ENCODE measurements at places on chromosomes 1 and 21.

DNA sequence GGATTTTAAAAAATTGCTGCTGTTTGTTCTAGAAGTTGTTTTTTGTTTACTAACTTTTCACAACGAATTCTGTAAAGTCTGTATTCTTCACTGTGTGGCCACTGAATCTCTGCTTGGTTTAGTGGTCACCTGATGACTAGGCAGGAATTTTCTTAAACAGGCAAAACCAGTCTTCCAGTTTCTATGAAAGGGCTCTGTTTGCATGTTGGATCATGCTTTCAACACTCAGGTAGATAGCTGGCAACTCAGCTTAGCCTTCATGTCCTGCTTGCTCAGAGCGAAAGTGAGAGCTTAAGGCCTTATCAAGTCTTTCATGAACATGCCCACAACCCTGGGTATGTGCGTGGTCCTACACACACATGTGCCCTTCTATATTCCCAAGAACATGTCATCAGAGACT, 52.4 kb upstream of the CCDC190 start:
- DNase-seq, result no peak

- DNase-seq, result no peak
Observed at GRCh38 chr1:216090556-216090955, 332.7 kb downstream of the USH2A start.

DNA sequence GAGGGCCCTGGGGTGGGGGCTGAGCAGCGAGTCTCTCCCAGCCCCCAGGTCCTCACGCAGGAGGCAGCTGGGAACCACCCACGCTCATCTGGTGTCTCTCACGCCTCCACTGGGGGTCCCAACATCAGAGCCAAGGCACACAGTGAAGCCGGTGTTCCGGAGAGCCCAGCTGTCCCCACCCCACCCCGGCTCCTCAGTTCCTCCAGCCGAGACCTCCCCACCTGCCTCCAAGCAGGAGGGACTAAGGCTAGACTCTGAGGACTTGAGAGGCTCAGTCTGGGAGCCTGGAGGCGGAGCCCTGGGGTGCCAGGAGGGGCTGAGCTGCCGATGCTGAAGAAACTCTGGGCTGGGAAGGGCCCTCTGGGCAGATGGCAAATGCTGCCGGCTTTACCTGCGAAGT, 1.6 kb upstream of the HPCA start:
- DNase-seq, result no peak

DNA sequence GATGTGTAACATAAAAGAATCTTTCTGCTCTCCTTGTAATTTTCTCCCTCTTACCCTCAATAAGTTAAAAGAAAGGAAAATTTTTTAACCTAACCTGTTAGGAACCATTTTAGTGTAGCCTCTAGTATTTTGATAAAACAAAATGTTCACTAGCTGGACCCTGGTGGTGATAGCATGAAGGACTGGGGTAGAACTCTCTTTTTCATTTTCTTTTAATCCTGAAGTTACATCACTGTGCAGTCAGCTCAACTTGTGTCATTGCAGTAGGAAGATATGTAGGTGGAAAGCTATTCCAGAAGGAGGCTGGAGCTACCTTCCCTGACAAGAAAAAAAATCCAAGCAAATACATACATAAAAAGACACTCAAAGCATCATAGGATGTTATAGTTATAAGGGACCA, 39.3 kb downstream of the NFIA start:
- no peak for DNase-seq

DNA sequence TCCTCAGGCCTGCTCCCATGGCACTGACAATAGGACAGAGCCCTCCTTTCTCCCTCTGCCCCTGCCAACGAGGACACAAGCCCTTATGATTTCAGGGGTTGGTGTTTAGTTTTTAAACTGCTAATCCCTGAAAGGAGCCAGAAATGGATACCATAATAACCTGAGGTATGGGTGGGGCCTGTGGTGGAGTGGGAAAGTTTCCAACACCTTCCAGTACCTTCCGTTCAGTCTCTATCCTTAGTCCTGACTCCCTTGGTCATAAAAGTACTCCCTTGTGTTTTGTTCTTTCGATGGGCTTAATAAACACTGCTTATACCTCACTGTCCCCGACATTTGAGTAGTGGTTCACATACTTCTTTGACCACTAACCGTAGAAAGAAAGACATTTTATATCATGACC, 141.8 kb upstream of the MAGI3 start:
- no peak for DNase-seq

- DNase-seq, result no peak
Observed at GRCh38 chr1:207015791-207016190, 16.8 kb downstream of the C1orf116 start.

- no peak for DNase-seq
Observed at GRCh38 chr1:33348676-33349080, 27.8 kb upstream of the A3GALT2 start.

DNA sequence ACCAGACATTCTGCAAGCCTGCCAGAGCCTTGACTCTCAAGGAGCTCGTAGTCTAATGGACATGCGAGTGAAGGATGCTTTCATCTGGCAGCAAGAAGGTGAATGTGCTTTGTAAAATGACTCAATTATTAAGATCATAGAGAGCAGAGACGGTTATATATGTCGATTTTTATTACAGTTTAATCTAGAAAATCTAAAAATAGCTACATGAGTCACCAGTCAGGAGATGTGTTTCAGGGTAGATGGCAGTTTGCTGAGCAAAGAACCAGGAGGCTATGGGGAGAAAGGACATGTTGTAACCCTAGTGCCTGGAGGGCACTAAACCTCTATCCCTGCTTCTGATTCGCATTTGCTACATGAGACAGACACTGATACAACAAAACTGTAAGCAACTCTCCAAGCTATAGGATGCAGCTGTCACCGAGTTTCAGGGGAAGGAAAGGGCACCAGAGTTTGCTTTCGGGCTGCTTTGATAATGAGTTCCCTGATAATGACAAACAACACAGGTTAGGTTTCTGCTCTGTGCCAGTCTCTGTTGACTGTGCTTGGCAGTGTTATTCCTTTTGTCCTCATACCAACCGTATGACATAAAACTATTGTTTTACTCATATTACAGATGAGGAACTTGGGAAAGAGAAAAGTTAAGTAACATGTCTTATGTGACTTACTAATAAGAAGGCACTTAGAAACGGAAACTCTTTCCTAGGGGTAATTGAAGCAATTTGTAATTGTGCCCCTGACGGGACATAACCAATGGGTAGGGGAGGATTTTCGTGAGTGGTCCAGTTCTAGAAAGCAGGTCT, 43.2 kb downstream of the C1orf198 start:
- DNase-seq, result no peak

DNA sequence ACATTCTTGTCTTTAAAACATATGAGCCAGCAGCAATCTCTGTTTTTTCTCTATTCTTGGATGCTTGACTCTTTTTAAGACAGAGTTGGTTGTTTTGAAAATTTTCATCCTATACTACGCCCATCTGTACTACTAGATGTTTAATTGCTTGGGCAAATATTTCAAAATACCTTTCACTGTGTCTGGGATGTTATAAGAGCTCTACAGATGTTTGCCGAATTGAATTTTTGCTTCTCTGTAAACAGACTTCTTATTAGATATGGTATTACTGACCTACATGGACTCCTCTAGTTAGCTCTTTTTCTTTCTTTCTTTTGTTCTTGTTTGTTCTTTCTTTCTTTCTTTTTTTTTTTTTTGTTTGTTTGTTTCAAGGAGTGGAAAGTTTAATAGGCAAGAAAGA, 345.1 kb downstream of the ST6GALNAC3 start:
- DNase-seq, result no peak

GRCh38 chr1:157099633-157100009, at the start of gene ETV3L:
ETV3L (minus strand) TSS chr1:157099808; CDS start chr1:157099523, 285 bp downstream.
- DNase-seq, result no peak

- DNase-seq, result no peak
Observed at GRCh38 chr1:246735735-246736134, 11.5 kb downstream of the SCCPDH start.

GRCh38 chr1:47686731-47687630, 249.1 kb downstream of the FOXD2 start:
- no peak for DNase-seq

DNA sequence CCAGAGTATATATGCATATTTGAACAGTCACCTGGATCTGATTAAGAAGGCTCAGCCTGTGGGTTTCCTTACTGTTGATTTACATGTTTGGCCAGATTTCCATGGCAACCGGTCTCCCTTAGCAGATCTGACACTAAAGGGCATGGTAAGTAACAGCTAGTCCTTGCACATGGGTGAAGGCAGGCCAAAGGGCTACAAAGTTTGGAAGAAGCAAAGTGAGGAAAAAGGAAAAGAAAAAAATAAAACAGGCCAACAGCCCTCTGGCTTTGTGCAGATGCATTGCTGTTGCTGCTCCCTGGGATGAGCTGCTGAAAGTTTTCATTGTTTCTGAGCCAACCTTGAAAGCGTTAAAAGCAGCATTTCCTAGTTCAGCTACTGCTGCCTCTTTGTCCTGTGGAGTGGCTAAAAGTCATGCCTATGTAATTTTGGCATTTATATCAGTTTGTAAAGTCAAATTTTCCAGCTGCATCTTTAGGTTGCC, 176.5 kb upstream of the HOOK1 start:
- peak; percentile 38 for DNase-seq

- DNase-seq, result no peak
Observed at GRCh38 chr1:150809651-150810050, 1.6 kb upstream of the CTSK start.
